ENCODE measurements at places on chromosomes 6 and 20.

GRCh38 chr20:60090631-60091030, 132.4 kb downstream of the CDH26 start:
- no peak for DNase-seq

DNA sequence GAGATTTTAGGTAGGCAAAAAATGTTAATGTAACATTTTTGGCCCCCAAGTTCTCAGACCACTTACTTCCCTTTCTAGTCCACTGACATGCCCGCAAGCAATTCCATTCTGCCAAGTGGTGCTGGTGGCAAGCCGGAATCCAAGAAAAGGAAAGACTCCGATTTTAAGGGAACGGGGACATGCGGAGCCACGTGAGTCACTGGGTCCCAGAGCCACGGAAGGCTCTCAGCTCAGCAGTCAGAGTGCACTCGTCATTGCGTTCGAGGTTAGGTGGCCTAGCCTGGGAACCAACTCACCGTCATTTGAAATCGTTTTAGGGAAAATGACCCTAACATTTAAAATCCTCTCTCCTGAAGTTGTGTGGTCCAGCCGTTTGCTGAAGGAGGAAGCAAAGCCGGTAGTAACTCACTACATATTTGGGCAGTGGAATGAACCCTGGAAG, 711 bp upstream of the SIRT5 start:
- no peak for DNase-seq

DNA sequence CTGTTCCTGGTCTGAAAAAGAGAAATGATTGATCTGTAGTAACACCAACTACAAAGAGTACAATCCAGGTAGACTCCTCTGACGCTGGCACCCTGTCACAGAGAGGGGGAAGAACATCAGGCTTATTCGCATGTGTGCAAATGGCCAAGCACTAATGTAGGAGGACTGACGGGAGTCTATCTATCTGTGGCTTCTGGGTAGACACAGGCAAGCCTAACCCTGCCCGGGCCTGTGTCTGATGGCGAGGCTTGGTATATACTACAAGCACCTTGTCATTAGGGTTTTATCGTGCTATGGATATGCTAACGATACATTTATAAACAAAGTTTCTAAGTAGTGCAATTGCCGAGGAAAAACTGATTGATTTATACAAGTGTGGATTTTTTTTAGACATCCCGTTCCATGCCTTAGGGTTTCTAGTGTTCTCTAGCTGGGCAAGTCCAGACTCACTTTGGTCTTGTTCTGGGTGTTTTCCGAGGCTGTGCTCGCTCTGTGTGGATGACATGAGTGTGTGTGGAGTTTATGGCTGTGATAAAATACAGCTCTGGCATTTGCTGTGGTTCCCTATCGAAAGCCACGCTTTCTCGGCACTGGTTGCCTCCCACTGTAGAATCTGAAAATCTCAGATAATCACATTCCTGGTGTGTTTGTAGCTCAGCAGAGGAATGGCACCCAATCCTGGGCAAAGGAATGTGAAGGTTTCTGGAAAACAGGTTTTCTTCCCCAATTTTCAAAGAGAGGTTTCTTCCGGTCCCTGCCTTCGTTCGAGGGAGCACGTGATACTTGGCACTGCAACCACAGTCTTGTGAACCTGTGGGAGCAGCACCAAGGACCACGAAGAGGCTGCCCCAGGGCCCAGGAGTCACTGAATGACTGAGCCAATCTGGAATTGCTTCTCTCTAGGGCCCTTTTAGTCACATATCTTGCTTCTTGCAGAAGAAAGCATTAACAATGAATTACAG, 67.5 kb upstream of the EDN1 start:
- no peak for DNase-seq

- no peak for DNase-seq
Observed at GRCh38 chr6:139882977-139883728, 508.7 kb upstream of the CITED2 start.

DNA sequence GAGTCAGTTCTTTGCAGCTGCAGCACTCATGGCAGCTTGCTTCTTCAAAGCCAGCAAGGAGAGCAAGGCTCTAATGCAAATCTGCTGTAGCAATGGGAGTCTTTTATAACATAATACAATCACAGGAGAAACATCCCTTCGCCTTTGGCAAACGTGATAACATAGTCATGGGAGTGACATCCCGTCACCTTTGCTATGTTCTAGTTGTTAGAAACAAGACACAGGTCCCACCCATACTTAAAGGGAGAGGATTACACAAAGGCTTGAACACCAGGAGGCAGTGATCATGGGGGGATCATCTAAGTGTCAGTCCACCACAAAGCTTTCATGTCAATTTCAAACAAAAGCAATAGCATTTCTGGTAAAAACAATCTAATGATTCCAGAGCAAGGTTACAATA, 40.1 kb upstream of the PHACTR2 start:
- no peak for DNase-seq

DNA sequence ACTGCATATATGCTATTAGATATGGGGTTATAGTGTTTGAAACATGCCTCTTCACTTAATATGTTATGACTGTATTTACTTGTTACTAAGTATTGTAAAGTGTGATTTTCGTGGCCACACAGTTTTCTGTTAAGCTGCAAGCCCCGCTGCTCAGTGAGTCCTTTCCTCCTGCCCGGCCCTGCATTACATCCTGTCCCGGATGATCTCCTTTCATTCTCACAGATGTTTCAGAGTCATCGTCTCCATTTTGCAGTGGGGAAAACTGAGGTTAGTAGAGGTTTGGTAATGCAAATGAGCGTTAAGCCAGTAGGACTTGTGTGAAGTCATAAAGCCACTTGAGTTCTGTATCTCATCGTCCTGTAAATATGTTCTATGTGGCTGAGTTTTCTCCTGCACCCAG, 155.5 kb downstream of the CFAP61 start:
- DNase-seq = no peak

- DNase-seq = no peak
Observed at GRCh38 chr6:114839019-114839418, 496.2 kb upstream of the HS3ST5 start.

GRCh38 chr6:21496706-21497105, 96.8 kb upstream of the SOX4 start:
- no peak for DNase-seq

- DNase-seq = no peak
Observed at GRCh38 chr6:169763881-169764280, 12.5 kb downstream of the ERMARD start.

DNA sequence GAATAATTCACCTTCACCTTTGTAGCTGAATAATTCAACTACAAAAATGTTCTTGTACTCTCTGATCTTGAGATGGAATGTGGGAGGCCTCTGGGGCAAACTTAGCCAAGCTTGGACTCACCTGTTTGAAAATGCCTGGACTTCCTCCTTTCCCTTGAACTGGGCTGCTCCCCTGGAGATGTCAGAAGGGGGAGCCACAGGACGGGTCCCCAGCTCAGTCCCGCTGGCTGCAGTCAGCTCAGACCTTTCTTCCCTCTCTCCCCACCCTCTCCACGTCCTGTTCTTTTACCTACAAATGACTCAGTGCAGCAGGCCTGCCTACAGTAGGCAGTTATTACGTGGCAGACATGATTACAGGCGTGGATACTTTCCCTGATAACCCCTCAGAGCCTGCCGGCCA, 131.5 kb upstream of the RALGAPA2 start:
- no peak for DNase-seq

DNA sequence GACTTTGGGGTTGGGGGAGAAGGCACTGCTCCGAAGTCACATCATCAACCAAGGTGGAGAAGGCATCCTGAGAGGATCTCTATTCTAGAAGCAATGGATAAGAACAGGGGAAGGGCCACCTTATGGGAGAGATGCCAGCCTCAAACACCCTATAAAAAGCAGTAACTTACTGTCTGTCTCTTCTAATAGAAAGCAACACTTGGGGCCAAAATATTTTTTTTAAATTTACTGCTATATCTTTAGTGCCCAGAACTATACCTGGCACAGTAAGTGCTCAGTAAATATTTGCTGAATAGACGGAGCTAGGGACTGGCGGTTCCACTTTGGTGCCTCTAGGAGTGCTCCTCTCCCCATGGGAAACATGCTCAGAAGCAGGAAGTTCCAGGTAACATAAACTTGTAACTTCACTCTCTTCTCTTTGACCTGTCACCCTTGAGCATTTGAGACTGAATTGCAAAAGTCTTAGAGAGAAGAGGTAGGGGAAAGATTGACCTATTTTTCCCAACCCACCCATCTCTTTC, 807 bp upstream of the OTOR start:
- DNase-seq = no peak

DNA sequence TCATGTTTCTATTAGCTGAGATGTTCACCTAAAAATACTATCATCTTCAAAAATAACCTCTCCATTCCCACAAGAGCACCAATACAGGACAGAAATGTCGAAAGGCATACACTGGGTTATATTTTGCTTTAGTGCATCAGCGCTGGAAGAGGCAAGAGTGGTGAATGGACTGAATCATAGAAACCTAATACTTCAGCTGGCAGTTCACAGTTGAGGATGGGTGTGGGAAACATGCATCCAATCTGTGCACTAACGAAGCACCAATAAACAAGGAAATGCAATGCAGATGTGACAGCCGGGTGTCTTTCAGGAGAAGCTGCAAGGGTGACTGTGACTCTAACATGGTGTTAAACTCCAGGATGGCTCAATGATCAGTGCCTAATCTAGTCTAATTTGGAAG, 365.8 kb downstream of the ESR1 start:
- DNase-seq = no peak

GRCh38 chr6:165715428-165715827, 52.4 kb upstream of the PDE10A start:
- no peak for DNase-seq

GRCh38 chr6:29763491-29764289, 40.5 kb downstream of the HLA-F start:
- DNase-seq = no peak

DNA sequence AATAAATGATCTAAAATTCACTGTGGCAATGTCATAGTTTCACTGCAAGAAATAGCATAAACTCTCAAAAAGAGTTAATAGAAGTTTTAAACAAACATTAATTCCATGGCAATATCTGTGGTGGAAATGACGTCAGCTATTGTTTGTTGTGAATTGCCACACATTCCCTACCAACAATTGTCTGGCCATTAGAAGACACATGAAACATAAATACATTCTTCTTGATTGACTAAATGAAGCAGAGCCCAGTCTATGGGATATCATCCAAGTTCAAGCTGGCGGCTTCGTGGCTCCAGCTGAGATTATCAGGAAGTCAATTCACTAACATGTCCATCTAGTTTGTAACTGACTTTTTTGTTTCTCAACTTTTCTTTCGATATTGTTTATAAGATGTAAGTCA, 369.0 kb downstream of the ARHGAP18 start:
- DNase-seq = no peak

DNA sequence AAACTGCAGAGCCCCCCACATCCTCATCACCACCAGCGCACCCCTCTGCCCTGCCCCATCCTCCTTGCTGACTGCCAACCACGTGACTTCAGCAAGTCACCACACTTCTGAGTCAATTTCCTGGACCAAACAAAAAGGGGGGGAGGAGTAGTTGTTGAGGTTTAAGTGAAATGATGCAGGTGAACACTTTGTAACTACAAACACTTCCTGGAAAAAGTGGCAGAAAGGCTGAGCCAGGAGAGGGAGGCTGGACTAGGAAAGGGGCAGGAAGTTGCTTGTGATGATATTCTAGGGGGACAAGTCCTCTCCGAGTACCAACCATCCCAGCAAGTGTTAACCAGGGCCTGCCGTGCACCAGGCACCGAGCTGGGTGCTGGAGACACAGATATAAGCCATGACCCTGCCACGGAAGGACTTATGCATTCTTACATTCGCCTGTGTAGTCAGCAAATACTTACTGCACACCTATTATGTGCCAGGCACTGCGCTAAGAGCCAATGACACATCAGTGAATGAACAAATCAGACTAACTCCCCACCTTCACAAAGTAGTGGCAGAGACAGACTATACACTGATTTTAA, 67.3 kb downstream of the PREX1 start:
- no peak for DNase-seq

GRCh38 chr6:31815025-31815838, at the start of the genes HSPA1A and HSPA1L:
TSS of gene HSPA1A (plus strand) at chr6:31815543. CDS start at chr6:31815757, 214 bp downstream.
TSS of gene HSPA1L (minus strand) at chr6:31815283. CDS start at chr6:31811972, 3,311 bp downstream.
- peak; percentile 61 for DNase-seq

- DNase-seq = no peak
Observed at GRCh38 chr20:1694672-1695071, 37.1 kb upstream of the SIRPG start.

GRCh38 chr6:18263418-18264218, 712 bp downstream of the DEK start:
- no peak for DNase-seq

DNA sequence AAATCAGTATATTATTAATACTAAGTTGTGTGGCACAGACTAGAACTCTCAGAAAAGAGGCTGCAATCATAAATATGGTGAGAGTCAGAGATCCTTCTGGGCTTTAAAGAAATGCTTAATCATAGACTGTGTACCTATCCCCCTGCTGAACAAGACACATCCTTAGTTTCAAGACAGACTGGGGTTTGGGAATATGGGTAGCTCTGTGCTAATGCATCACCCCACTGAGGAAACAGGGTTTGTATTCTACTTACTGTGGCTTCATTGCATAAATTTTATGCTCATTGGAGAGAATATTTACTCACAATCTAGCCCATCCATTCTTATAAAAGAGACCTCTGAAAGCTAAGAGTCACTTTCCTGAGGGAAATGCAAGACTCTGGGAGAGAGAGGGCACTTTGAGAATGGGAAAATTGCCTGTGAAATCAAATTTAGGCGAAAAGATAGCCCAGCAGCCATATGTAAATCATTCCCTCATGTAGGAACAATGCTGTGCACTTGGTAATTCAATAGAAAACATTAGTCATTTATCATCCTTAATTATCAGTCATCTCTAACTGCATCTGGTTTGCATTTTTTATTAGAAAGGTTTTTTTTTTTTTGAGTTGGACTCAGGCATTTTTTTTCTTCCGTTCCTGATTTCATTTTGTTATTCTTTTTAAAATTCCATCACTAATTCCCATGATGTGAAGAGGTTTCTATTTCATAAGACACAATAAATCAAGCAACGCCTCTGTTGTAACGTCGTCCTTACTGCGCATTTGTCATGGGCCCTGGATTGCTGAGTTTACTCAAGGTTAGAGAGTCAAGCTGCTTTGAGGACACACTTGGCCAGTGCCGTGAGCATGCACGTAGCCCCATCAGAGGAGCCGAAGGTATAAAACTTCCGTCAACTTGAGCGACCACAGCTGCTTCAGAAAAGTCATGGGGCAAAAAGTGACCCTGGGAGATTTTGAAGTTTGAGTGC, 91.8 kb downstream of the TRMT11 start:
- no peak for DNase-seq

DNA sequence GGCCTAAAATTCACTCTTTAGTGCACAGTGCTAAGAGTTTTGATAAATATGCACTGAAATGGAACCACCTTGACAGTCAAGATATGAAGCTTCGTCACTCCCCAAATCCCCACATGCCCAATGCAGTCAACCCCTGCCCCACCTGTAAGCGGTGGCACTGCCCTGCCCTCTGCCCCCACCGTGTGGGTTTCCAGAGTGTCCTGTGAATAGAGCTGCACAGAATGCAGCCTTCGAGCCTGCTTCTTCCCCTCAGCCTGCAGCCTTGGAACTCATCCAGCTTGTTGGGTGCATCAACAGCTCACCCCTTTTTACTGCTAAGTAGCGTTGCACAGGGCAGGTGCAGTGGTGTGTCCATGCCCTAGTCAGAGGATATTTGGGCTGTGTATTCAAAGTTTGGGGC, 216.3 kb downstream of the SYNDIG1 start:
- DNase-seq = no peak

Measured in esophagus squamous epithelium (tissue), 5 donors.